Brain microvascular endothelial cell (primary cell): ENCODE measurements at places on chromosomes 4 and X.

DNA sequence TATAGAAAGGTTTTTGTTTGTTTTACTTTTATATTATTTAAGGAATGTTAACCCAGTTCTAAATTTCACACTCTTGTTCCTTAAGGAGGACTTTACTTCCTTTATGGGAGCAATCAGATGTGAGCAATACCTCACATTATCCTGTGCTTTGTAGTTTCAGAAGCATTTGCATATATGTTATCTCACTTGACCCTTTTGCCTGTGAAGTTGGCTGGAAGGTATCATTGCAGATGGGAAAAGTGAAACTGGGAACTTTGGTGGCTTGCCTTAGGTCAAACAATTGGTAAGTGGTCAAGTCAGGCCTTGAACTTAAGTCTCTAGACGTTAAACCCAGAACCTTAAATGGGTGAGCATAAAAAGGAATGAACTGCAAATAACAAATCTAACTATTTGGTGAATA is 90.6 kb downstream of the AREG start:
- DNase-seq = no peak

DNA sequence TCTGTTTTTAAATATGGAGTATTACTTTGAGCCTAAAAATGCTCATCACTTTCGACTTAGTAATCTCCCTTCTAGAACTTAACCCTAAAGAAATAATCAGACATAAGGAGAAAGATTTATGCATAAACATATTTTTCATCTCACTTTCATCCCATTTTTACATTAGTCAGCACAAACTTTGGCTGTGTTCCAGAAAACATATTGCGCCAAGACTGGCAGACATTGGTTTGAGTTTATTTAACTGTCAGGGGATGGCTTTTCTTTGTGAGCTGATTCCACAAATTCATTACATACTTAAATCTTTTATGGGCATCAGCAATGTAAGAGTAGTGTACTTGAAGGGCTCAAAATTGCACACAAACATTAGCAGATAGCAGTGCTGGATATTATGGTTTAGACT is 23.7 kb downstream of the MAOA start:
- no peak for DNase-seq

DNA sequence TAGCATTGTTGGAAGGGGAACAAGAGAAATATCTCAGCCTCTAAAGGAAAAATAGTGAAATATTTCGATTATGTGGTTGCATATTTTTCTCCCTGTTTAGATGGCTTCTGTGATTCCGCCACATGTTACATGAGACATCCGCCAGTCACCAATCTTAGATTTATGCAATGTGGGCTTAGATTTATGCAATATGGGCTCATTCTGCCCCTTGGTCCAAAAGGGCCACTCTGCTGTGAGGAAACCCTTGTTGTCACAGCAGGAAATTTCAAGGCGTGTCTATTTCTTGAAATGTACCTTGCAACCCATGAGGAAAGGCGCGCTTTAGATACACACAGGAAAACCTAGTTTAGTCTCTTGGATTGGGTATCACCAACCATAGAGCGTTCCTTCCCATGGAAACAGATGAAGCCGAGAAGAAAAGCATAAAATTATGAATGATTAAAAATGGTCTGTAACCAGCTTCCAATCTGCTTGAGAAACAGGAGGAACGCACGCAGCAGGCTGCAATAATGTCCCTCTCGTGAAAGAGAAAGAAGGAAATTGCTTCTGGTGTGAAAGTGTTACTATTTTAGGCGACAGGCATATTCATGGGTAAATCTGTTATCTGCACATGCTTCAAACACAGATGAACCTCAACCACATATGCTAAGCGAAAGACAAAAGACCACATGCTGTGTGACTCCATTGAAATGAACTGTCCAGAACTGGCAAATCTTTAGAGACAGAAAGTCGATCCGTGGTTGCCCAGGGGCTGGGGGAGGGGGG is 3.7 kb downstream of the RS1 start:
- DNase-seq = no peak

DNA sequence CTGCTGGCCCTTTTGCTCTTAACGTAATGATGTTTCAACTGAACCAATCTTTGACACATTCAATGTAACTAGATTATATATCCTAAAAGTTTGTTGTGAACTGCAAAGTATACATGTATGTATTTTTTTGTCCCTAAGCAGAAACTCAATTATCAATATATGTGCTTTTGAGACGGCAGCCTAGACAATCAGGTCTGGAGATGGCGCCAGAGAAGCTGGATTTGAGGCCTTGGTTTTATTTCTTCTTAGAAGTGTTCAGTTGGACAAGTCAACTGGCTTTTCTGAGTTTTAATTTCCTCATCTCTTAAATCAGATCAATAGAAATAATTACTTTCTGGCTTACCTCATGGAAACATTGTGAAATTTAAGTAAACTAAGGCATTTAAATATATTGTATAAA is 62.5 kb downstream of the DCAF8L1 start:
- no peak for DNase-seq

GRCh38 chr4:48604527-48604926 is 114.5 kb downstream of the ZAR1 start:
- DNase-seq = no peak

- DNase-seq = no peak
Observed at GRCh38 chrX:129797251-129797906, 17.6 kb downstream of the SASH3 start.

DNA sequence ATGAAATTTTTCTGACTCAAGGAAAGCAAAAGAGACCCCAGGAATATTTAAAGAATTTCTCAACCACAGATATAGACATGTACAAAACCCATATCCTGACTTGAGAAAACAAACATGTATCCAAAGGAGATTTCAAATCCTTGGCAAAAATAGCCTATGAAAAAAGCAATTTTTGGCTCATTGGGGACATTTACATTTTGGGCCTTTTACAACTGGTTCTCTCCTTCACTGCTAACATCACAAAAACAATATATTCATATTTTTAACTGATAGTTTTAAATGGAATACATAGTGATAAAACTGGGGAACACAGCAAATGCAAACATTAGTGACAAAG is 65.0 kb downstream of the SH3RF1 start:
- DNase-seq = no peak
